HEK293T (cell line): ENCODE measurements at places on chromosomes 5 and 9.

GRCh38 chr9:134635351-134636148 is 6.1 kb upstream of the COL5A1 start:
- DNase-seq: no peak

DNA sequence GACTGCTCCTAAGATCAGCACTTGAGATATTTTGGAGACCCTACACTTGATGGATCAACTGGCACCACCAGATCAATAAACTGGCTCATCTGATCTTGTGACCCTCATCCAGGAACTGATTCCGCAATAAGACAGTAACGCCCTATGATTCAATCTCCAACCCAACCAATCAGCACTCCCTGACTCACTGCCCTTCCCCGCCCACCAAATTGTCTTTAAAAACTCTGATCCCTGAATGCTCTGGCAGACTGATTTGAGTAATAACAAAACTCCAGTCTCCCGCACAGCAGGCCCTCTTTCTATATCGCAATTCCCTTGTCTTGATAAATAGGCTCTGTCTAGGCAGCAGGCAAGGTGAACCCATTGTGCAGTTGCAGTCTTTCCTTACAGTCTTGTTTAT is 677.0 kb downstream of the LRRC70 start:
- no peak for DNase-seq

GRCh38 chr9:123662057-123662776 is 267.7 kb downstream of the DENND1A start:
- no peak for DNase-seq

DNA sequence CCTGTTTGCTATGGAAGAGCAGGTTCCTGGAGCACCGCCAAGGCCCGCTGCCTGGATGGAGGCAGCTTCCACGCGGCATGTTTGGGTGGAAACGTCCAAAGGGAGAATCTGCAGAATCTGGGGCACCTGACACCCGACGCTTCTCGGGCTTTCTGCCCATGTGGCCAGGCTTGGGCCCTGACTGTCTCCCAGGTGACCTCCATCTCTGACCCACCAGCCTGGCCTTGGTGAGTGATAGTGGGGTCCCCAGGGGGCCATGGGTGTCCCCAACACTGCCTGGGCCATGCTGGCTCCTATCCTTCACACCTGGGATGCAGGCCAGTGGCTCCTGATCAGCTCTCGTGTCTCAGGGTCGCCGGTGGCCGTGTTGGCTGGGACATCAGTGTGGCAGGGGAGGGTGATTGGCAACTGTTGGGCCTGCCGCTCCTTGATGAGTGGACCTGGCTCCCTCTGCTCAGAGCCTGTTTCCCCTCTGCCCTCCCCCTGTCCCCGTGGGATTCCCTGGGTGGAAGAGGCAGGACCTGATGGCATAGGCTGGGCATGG is 34.0 kb downstream of the GLT6D1 start:
- no peak for DNase-seq

GRCh38 chr5:35788724-35789123 is 68.0 kb upstream of the IL7R start:
- no peak for DNase-seq

DNA sequence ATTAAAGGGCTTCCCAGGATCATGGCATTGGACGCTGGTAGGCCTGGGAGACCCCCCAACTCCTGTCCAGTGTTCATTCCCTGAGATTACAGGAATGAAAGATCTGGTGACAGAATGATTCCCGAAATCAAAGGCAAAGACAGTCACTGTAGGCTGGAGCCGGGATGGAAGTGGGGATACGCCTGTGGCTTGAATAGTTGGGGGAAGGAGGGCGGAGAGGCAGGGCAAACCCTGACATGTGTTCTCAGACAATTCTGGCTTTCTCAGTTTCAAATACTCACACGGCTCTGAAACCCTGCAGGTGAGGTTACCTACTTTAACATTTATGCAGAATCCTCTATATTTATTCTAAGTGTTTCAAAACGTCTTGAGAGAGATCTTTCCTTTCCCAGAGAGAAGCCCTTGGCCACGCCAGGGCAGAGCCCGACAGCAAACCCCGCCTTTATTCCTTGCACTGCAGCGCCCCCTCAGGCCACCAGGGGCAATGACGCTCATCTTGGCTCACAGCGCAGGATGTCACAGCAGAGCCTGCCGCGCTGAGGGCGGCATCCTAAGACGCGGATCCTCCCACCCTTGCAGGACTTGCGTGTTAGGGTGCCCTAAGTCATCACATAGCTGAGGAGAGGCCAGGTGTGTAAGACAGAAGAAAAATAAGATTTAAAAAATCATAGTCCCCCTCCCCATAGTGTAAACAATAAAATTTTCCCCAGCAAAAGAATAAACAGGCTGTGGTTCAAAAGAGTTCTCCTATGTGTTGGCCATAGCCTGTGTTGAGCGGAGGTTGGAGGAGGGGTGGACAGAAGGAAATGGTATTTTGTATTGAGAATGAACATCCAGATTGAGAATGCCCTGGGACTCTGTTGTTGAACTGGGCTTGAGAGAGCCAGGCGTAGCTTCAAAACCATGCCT is 284.5 kb downstream of the NTRK2 start:
- DNase-seq: peak; percentile 91

- no peak for DNase-seq
Measured at GRCh38 chr5:166719991-166720390, 1571.5 kb upstream of the WWC1 start.

DNA sequence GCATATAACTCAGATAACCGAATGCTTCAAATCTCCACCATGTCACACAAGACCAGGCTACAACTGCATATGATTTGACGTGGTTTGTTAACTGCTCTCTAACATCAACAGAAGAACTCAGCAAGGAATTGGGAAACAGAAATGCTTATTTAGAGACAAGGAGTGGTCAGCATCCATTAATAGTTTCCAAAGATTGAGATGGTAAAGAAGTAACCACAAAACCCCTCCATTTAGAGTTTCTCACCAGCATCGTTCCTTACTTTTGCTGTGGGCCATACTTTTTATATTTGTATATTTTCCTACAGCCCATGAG is 25.2 kb downstream of the DPYSL3 start:
- DNase-seq: no peak

DNA sequence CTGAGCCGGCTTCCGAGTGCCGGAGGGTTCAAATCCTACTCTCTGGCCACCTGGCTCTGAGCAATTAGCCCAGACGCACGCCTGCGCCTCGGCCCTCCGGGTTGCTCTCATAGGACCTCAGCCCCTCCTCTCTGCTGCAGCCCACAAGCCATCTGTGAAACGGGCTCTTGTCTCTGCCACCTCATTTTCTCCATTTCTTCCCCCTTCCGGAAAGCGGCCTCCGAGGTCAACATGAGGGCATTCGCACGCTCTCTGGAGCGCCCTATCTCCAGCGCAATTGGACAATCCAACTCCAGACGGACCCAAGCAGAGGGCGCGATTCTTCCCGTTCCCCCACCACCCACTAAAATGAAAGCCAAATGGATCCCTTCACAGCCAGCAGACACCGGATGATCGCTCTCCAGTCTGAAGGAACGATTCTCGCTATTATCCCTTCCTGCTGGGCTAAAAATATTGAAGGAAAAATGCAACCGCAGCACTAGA is 41.5 kb downstream of the VAV2 start:
- DNase-seq: no peak

DNA sequence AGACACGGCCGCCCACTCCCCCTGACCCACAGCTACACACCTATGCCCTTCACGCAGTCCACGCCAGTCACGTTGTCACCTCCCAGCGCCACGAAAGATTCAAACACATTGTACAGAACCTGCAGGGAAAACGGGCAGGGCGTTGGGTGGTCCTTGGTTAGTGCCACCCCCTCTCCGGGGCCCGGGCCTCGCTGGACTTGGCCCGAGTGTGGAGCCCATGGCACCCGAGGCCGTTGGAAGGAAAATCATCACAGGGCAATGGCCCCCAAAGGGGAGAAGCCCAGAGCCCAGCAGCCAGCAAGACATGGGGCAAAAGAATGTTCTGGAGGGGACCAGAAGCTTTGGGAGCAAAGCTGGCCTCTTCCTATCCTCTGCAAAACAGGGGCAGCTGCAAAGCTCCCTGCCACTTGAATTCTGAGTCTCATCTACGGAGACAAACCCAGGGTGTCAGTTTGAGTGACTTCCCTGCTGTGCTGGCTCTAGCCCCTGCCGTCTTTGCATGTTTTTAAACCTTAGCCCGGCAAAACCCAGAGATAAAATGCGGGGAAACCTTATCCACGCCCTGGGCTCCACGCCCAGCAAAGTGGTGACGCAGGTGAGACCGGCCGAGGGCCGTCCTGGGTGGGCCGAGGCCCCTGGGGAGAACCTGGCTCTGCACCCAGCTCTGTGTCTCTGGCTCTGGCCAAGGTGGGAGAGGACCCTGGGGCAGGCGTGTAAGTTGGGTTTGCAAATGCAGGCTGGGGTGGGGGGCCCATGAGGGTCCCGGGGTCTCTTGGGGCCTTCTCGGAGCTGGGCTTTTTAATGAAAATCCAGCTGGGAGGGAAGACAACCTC is 38.9 kb downstream of the SLC9A3 start:
- DNase-seq: no peak

- no peak for DNase-seq
Measured at GRCh38 chr9:112125951-112126388, 49.1 kb downstream of the SUSD1 start.

DNA sequence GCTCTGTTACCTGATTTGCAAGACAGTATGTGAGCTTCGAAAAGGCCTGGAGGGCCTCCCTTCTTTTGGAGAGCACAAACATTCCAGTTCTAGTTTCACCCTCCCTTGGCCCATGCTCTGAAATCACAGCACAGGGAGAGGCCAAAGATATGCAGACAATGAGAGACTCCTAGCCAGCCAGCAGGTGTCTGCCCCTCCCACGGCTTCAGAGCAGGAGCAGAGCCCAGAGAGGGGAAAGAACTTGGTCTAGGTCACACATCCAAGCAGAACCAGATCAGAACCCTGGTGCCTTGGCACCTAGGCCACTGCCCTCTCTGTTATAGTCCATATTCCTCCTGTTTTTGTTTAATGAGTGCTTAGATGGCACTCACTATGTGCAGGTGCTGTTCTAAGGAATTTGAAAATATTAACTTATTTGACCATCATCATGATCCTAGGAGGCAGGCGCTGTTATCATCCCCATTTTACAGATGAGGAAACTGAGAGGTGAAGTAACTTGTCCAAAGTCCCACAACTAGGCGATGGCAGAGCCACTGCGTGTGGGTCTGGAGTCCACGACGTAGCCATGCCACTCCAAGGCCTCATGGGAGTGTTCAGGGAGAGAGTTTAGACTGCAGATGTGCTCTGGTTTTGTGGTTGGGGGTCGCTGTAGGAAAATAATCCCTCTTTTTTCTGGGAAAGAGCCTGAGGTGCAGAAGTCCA is 27.2 kb downstream of the TMOD1 start:
- DNase-seq: no peak

DNA sequence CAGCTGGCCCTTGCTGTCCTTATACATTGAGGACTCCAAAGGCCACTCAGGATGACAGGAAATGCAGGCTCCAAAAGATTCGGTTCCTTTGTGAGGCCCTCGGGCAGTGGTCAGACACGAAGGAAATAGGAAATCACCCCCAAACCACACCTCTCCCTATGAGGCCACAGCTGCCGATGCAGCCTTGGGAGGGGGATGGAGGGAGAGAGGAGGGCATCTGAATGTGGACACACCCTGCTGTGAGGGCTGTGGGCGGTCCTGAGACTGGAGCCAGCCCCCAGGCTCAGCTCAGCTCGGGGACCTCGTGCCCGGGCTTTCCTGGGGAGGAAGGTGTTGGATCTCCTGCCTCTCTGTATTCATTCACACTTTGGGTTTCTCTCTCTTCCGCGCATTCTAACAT is 2.7 kb upstream of the CLPTM1L start:
- DNase-seq: no peak

GRCh38 chr5:77628840-77629508 is 9.5 kb downstream of the OTP start:
- DNase-seq: no peak
